ENCODE measurements at places on chromosomes 13 and 19. TPM values are rescaled to one million over a fixed set of nuclear protein-coding genes. Genes with fewer than 3 reads are reported as not detected.

- peaks cover 12% of the 10 kb centered on the region for H3K4me1 ChIP-seq
- no peaks in the 10 kb centered on the region for H3K27me3 ChIP-seq
- no peak overlapping the region for H3K27ac ChIP-seq
- H3K4me3 ChIP-seq = peak overlapping the region; percentile 59
- DNase-seq = peak; percentile 73
Measured at GRCh38 chr13:52127783-52128702, 830 bp downstream of the NEK5 start.

DNA sequence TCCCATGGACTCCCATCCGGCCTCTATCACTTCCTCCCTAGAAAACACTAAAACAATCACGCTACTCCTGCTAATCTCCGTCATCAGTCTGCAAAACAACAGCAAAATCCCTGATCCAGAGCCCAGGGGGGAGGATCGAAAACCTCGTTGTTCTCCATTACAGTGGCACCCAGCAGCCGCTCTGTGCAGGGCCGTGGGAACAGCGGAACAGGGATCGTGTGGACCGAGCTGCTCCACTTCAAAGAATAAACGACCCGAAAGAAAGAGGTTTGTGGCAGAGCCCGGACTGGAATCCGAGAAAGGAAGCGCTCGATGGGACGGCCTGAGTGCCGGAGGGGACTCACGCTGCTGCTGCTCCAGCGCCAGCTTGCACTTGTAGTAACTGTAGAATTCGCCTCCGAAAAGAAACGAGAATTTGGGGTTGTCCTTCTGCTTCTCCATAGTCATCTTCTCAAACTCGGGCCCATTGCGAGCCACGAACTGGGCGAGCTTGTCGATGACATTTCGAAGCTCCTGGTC, 652 bp downstream of the CHERP start:
- H3K27me3 ChIP-seq = no peaks in the 10 kb centered on the region
- H3K36me3 ChIP-seq = no peaks in the 10 kb centered on the region
- DNase-seq = no peak
- H3K4me1 ChIP-seq = peaks cover 8% of the 10 kb centered on the region

GRCh38 chr13:27006519-27007161, 165.0 kb downstream of the USP12 start:
- H3K4me1 ChIP-seq = peaks cover 11% of the 10 kb centered on the region
- peak overlapping the region; percentile 16 for H3K4me3 ChIP-seq
- no peaks in the 10 kb centered on the region for H3K36me3 ChIP-seq

DNA sequence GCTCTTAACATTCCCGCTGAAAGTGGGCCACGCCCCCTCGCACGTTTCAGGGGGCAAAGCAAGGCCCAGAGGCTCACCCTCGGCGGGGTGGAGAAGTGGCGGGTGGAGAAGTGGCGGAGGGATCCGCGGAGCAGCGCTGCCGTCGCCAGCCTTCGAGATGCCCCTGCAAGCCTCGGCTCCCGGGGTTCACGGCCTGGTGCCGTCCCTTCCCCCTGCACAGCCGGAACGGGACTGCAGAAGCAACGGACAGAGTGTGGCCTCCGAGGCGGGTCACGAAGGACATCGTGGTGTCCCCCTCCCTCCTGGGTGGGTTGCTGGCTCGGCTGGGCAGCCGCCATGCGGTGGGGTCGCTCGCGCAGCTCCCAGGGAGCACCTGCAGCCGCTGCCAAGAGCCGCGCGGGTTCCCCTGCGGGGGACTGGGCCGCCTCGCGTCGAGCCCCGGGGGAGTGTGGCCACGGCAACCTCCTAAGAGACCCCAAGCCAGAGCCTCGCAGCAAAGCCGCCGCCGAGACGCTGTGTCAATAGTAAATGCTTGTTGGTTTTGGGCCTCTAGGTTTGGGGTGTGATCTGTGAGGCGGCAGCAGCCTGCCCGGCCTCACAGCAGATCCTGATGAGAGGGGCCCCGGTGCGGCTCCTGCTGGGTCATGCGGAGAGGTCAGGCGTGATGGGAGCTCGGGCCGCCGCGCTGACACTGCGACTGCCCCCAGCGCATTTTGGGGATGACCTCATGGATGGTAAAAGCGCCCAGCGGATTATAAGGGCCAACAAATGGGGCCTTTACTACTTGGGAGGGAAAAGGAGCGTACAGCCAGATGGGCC, 5.5 kb downstream of the TPGS1 start:
- H3K27ac ChIP-seq = no peak overlapping the region
- H3K27me3 ChIP-seq = no peaks in the 10 kb centered on the region
- peaks cover 22% of the 10 kb centered on the region for H3K4me1 ChIP-seq
- DNase-seq = no peak
- no peak overlapping the region for H3K4me3 ChIP-seq
- peaks cover 24% of the 10 kb centered on the region for H3K36me3 ChIP-seq

Gene NKPD1
- total RNA-seq = not detected

Gene ITGBL1
- total RNA-seq = 79.5 TPM

DNA sequence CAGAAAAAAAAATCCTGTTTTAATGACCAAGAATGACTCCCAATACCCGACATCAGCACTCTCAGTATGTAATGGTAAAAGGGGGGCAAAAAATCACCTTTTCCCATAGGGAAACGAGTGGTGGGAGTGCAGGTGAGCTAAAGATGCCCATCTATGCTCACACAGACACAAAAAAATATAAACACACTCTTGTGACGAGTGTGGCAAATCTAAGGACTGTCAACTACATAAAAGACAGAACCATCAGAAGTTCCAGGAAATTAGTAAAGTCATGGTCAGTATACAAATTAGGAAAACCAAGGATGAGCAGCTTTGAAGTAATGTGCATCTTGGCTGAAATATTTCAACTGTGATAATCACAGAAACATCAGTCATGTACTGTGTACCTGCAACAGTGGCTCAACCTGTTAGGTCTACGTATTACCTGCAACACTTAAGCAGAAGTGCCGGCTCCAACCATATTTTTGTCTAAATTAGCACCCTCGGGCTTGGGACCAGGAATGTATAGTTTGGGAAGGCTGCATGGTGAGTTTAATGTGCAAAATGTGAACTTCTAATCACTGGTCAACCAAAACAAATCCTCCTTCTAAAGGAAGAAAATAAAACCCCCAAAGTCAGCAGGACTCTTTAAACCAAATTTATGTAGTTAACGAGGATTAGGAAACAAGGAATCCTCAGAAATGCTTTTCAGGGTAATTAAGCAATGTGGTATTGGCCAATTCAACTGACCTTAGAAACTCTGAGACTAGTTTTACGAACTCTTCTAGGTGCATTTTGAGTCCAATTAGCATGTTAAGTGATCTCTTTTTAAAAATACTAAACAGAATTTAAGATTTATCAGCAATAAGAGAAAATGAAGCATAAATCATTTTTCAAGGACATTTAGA, 24.3 kb downstream of the ANKRD10 start:
- no peak for DNase-seq
- no peaks in the 10 kb centered on the region for H3K36me3 ChIP-seq
- no peaks in the 10 kb centered on the region for H3K27me3 ChIP-seq
- peaks cover 5% of the 10 kb centered on the region for H3K4me1 ChIP-seq
- H3K4me3 ChIP-seq = no peak overlapping the region

DNA sequence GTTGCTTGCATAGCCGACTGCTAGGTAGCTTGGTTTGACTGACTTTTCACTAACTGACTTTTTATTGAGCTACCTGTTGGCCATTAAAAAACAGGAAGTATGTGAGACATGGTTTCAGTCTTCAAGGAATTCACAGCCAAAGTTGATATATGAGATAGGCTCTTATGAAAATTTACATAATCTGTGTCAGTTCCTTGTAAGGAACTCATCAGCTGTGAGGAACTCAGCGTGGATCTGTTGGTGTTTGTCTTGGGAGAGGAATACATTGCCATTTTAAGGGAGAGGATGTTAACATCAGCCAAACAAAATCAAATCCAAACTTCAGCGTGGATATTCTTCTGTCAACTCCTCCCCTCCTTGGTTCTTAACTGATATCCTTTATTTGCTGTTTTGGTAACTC, 2.0 kb downstream of the RNF113B start:
- no peak overlapping the region for H3K4me3 ChIP-seq
- peak overlapping the region; percentile 69 for H3K27ac ChIP-seq
- H3K36me3 ChIP-seq = no peaks in the 10 kb centered on the region
- no peaks in the 10 kb centered on the region for H3K27me3 ChIP-seq

- DNase-seq = no peak
- H3K27ac ChIP-seq = no peak overlapping the region
- no peaks in the 10 kb centered on the region for H3K27me3 ChIP-seq
- H3K4me3 ChIP-seq = no peak overlapping the region
Measured at GRCh38 chr19:28961772-28962500, 251.0 kb downstream of the UQCRFS1 start.

DNA sequence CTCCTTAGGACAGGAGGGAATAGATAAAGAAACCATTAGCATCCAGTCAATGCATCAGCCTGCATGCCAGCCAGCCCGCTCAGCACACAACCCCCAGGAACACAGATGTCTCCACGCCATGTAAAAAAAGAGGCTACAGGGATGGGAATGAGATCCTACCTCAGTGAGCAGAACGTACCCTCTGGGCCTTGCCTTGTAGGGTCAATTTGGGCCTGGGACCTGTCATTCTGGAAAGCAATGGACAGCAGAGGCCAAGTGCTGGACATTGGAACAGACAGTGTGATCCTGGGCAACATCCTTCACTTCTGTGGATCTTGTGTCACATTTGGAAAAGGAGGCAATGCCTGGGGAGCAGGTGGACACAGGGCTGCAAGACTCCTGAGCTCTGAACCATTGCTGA, 26.0 kb downstream of the VSTM2B start:
- no peaks in the 10 kb centered on the region for H3K36me3 ChIP-seq
- H3K4me1 ChIP-seq = no peaks in the 10 kb centered on the region
- H3K4me3 ChIP-seq = no peak overlapping the region
- no peak overlapping the region for H3K27ac ChIP-seq
- no peak for DNase-seq

- no peaks in the 10 kb centered on the region for H3K4me1 ChIP-seq
- H3K4me3 ChIP-seq = no peak overlapping the region
- H3K27ac ChIP-seq = no peak overlapping the region
Measured at GRCh38 chr13:77760893-77761292, 63.4 kb downstream of the SLAIN1 start.

Gene FAM216B
- total RNA-seq = not detected

Gene PRR36
- total RNA-seq = 2.5 TPM

- no peak overlapping the region for H3K4me3 ChIP-seq
- H3K27ac ChIP-seq = no peak overlapping the region
- H3K4me1 ChIP-seq = peaks cover 24% of the 10 kb centered on the region
- H3K27me3 ChIP-seq = no peaks in the 10 kb centered on the region
Measured at GRCh38 chr19:5296457-5297271, 43.9 kb downstream of the PTPRS start.

Gene MBD3L2
- total RNA-seq = not detected

GRCh38 chr19:47768604-47769003, 9.9 kb upstream of the SELENOW start:
- no peak overlapping the region for H3K4me3 ChIP-seq
- peaks cover 4% of the 10 kb centered on the region for H3K4me1 ChIP-seq
- no peak for DNase-seq
- no peaks in the 10 kb centered on the region for H3K27me3 ChIP-seq

DNA sequence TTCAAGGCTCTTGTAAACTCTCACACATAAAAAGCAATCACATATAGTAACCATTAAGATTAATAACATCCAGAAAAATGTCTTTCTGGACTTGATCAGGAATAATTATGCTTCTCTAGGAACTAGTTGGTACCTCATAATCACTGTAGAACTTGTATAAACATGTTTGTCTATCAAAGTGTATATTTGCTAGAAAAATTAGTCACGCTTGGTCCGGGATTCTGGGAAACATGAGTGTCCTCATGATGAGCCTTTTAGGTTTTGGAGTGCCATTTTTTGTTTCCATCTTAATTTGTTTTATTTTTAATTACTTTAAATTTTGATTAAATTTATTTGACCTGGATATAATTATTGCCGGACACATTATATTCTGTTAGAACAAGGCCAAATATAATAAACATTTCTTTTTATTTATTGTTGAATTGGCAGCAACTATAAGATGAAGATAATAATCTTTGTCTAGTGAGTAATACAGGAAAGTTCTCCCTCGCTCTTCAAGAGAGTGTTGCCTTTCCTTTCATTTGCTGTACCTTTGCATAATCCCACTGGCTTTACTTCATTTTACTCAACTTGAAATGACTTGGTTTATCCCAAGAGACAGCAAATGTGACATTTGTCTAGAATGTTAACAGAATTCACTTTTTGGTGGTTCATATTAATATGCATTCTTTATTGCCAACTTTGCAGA, 207.0 kb downstream of the NALCN start:
- no peaks in the 10 kb centered on the region for H3K4me1 ChIP-seq
- no peak for DNase-seq
- no peaks in the 10 kb centered on the region for H3K27me3 ChIP-seq
- H3K27ac ChIP-seq = no peak overlapping the region

Gene GNG8
- total RNA-seq = not detected

Gene ALOX5AP
- total RNA-seq = 26.4 TPM

Measured in tibial nerve (tissue), 4 donors.